Astrocyte of the spinal cord (primary cell): ENCODE measurements at places on chromosomes 4 and X.

DNA sequence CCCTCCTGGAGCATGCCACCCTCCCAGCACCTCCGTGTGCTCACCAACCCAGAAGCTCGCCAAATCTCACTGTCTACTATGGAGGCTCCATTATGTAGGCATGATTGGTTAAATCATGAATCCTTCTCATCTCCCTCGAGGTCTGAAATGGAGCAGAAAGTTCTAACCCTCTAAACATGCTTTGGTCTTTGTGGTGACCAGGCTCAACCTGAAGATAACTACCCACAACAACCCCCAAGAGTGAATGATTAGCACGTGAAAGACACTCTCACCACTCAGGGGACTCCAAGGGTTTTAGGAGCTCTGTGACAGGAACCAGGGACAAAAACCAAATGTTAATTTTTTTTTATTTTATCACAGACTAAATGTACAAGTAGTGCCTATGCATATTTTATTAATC lies 47.2 kb downstream of the APBB2 start:
- no peak for DNase-seq

DNA sequence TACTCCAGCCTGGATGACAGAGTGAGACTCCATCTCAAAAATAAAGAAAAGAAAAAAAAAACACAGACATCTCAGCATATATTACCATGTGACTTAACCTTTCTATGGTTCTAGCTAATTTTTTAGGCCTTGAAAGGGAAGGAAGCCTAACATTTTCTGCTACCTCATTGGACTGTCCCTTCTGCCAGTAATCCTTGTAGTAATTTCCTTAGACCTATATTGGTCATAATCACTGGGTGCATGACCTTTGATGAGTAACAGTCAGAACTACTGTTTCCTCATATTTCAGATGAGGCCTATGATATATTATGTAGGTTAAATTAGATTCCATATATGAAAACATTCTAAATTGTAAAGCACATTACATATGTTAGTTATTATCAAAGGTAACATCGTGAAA lies 9.6 kb downstream of the XIAP start:
- DNase-seq, result peak; percentile 8

- no peak for DNase-seq
Measured at GRCh38 chr4:3210467-3210866, 38.5 kb upstream of the MSANTD1 start.

- peak; percentile 31 for DNase-seq
Measured at GRCh38 chr4:85829276-85830051, 354.5 kb downstream of the ARHGAP24 start.

- no peak for DNase-seq
Measured at GRCh38 chr4:23972805-23973204, 83.0 kb upstream of the PPARGC1A start.

GRCh38 chrX:119726900-119727555 lies 31.4 kb upstream of the SOWAHD start:
- DNase-seq, result no peak

GRCh38 chrX:111955901-111956300 lies 79.9 kb downstream of the TRPC5OS start:
- no peak for DNase-seq

DNA sequence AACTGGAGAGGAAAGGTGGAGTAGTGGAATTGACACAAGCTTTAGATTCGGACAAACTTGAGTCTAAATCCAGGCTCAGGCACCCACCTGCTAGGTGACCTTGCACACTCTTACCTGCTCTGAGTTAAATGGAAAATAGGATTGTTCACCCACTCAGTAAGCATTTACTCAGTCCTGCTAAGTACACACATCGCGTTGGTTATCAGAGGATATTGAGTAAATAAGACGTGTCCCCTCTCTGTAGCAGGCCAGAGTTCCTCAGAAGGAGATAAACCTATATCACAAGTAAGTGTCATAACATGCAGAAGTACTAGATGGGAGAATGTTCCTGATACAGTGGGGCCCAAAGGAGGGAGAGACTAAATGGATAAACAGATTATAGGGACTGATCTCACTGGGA lies 117.7 kb downstream of the SMIM20 start:
- DNase-seq, result no peak

DNA sequence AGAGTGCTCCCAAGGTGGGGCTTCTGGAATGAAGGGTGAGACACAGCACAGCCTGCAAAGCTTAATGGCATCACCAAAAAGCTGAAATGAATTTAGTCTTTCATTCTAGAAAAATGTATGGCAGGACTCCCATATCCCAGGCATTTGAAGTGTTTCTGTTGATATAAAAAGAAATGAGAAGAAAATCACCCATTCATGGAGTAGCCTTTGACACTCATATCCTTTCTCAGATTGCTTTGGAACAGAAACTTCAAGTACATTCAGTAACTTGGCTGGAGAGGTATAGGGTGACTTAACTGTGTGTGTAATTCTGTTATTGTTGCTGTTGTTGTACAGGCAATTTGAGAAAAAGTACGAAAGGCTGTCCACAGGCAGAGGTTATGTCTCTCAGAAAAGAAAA lies 35.3 kb downstream of the C4orf54 start:
- no peak for DNase-seq

- DNase-seq, result no peak
Measured at GRCh38 chr4:94298725-94299252, 43.8 kb downstream of the HPGDS start.

DNA sequence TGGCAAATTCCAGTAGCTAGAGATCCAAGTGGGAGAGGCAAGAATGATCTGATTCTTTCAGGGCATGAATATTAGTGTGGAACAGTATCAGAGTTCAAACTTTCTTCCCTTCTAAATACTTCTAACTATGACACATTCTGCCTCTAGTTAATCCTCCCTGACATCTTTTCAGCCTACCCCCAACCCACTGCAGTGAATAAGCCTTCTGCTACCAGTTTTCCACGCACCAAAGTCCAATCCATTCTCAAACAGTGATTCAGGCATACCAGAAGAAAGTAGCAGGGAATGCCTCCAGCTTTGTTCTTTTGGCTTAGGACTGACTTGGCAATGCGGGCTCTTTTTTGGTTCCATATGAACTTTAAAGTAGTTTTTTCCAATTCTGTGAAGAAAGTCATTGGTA lies 155.4 kb upstream of the FTHL17 start:
- DNase-seq, result no peak

DNA sequence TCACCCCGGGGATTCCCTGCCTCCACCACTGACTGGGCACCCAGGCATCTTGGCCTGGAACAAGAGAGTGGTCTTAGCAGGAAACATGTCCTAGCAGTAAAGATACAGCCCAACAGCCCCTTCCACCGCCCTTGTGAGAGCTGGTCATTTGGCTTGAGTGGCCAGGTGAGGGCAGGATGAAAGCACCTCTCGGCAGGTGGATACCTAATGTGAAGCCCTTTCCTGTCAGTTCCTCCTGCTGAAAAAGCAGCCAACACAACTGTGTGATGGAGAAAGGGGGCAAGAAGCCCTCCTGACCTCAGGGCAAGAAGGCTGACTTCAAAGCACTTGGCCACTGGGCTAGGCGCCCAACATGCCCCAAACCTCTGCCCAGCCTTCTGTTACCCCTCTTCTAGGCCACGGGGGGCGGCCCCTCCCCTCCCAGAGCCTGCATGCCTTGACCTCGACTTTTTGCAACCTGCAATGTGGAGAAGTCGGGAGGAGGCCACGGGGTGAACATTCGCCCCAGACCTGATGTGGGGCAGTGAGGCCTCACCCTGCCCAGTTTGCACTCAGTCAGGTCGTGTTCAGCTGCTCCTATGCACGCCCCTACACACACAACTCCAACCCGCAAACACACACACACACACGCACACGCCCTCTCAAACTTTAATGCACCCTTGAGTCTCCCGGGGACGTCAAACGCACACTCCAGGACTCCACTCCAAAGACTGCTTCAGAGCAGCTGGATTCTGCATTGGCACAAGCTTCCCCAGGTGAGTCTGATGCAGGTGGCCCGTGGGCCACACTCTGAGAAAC lies 1.1 kb downstream of the LGI2 start:
- DNase-seq, result no peak

GRCh38 chr4:21778702-21779101 lies 169.9 kb downstream of the KCNIP4 start:
- no peak for DNase-seq

- no peak for DNase-seq
Measured at GRCh38 chrX:46029777-46030176, 515.4 kb downstream of the ZNF674 start.
